ENCODE measurements at places on chromosomes 1 and 21.

GRCh38 chr1:54652168-54652567 lies 10.6 kb downstream of the MROH7 start:
- no peak for DNase-seq

DNA sequence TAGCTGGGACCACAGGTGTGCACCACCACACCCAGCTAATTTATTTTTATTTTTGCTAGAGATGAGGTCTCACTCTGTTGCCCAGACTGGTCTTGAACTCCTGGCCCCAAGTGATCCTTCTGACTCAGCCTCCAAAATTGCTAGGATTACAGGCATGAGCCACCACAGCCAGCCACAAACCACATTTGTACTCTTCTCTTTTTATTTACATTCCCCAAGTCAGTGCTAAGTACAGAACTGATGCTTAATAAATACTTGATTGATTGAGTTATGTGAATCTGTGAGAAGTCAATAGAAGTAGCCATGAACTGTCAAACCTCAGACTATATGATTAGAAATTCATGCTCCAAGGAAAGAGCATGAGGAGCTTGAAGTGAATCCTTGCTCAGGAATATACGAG lies 48.5 kb upstream of the S1PR1 start:
- no peak for DNase-seq

DNA sequence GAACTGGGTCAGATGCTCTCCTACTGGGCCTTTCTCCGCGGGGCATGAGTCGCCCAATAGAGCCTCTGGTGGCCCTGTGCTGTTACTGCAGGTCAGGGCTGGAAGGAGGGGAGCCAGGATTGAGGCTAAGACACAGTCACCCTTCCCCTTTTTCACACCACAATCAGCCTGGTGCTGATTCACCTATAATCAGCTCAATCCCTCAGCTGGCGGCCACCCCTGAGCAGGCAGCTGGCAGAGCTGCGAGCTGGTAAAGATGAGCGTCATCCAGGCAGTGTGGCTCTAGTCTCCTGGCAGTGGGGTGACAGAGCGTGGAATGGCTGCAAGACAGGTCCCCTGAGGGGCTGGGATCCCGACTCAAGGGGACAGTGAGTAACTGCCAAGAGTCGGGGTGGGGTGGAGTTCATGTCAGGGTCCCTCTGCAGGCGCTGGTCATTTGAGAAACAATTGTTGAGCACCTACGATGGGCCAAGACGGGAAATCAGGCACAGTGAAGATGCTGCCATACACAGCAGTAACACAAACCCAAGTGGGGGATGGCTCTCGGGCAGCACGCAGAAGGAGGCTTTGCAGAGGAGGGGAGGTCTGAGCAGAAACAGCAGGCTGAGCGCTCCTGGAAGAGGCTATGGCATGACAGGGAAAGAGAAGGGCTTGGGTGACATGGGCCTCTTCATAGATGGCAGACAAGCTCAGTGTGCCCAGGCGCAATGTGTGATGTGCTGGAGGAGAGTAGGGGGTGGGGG lies 21.8 kb downstream of the ATF3 start:
- DNase-seq, result peak; percentile 80

GRCh38 chr1:182095946-182096345 lies 34.4 kb upstream of the ZNF648 start:
- DNase-seq, result no peak

DNA sequence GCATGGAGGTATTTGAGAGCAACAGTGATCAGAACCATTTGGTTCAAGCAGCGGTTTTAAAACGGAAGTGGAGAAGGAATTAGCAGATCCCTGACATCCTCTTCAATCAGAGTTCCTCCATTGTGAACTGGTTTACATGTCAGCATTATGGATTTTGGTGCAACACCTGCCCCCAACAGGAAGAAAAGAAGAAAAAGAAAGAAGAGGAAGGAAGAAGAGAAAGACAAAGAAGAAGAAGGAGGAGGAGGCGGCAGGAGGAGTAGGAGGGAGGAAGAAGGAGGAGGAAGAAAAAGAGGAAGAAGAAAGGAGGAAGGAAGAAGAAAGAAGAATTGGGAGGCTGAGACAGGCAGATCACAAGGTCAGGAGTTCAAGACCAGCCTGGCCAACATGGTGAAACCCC lies 17.4 kb downstream of the NDUFS5 start:
- no peak for DNase-seq

DNA sequence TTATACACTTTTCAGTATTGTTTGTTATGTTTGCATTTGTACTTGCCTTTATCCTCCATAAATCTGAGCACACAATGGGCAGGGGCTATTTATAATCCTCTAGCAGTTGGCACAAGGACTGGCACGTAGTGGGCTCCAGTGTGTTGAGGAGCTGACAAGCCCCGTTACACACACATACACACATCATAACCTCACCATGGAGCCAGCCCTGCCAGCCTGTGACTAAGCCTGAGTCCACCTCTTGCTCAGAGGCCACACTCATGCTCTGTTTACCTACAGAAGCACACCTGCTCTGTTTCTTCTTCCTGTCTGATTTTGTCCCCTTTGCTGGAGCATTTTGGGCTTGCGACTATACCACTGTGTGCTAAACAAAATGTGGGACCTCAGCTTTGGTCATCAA lies 64.5 kb upstream of the SPATA6 start:
- peak; percentile 25 for DNase-seq

GRCh38 chr1:215040190-215040589 lies 42.3 kb upstream of the KCNK2 start:
- no peak for DNase-seq

GRCh38 chr1:41827991-41828570 lies 90.6 kb downstream of the HIVEP3 start:
- DNase-seq, result no peak

DNA sequence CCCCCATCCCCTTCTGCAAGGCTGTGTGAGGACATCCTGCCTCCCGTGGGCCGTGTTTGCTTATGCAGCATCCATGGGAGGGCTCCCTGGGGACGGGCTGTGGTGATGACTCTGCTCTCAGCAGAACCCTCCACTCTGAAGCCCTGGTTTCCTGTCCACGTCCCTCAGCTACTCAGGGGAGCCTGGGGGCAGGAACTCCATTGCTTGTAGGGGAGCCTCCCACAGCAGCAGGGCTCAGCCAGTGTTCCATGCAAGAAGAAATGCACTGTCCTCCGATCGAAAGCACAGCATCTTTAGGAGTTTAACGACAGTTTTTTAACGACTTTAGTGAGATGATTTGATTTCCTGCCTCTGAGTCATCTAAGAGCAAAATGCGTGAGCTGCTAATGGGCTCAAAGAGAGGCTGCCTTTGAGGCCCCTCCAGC lies 8.3 kb upstream of the KCNAB2 start:
- no peak for DNase-seq

DNA sequence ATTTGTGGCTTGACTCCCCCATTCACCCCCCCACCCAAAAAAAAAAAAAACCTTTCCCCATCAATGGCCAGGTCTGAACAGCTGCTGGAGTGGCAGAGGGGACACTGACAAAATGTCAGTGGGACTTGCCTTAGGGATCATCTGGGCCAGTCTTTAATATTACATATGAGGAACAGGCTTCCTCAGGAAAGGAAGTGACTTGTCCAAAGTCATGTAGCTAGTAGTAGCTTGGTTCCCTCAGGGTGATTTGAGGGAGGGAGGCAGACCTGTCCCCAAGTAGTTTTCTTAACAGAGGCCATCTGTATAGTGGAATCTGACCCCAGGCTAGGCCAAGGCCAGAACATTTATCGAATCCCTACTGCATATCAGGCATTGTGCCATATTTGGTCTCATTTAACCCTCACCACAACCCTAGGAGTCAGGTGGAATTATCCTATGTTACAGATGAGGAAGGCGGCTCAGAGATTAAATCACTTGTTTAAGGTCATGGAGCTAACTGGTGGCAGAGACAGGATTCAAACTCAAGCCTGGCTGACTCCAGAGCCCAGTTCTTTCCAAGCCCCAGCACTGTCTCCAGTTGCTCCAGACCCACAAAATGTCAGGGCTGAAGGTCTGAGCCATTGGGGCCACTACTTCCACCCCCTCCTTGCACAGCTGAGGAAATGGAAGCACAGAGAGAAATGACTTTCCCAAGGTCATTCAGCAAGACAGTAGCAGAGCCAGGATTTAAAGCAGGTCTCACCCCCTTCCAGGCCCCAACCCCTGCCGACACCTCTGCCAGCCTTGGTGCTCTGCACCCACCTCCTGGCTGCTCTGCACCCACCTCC lies 10.4 kb downstream of the ZBTB7B start:
- DNase-seq, result no peak

GRCh38 chr1:51736702-51737101 lies 119.8 kb downstream of the OSBPL9 start:
- peak; percentile 32 for DNase-seq

- no peak for DNase-seq
These were observed 16.2 kb upstream of the MYOG start for GRCh38 chr1:203101813-203102634.

DNA sequence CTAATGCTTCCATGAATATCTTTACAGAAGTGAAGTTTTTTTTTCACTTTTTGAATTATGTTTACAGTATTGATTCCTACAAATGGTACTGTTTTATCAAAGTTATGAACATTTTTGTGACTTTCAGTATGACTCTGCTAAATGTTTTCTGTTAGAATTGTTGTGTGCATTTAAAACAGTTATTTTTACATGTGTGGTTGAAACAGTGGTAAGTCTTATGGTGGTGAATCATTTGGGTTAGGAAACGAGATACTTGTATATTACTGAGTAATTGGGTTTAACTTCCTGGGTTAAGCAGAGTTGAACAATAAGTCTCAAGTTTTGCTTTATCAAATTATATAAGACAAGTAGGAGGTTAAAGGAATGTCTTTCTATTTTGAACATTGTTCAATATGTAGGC lies 66.8 kb downstream of the VPS13D start:
- DNase-seq, result no peak

DNA sequence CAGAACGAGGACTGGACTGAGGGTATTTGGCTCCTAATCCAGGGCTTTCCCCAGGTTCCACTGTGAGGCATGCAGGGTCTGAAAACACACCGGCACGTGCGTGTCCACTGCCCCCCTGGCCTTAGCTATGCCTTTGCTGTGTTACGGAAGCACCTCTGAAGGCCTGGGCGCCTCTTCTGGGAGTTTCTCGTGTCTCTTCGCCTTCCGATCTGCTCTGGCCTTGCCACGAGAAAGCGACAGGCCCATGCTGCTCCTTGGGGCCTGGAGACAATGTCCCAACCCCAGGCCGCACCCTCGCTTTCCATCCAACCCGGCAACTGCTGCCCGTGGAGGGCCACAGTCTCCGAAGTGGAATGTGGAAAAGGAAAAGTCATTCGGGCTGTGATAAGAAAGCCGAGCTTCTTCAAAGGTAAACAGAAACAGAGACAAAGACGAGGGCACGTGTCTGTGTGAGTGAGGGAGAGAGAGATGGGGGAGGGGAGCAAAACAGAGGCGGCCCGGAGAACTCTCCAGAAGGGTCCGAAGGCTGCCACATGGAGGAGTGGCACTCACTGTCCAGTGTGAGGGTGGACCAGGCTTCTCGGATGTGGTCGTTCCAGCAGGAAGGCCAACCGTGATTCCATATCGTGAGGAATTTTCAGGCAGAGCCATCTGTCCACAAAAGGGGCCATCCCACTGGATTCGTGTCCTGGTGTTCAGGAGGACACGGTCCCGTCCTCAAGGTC lies 3.4 kb upstream of the UMODL1 start:
- no peak for DNase-seq

DNA sequence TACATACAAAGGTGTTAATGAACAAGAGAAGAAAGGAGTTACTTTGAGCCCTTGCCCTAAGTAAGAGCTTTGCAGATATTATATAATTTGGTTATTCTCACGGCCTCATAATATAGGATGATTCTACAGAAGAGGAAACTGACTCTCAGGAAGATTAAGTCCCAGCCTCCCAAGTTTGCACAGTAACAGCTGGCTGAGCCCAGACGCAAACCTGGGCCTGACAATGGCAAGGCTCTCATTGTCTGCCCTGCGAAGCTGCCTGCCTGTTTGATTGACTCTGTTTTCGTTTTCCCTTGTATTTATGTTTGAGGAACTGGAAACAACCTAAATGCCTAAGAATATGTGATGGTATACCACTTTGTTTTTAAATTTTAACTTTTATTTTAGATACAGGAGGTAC lies 76.2 kb upstream of the PGBD5 start:
- DNase-seq, result no peak

GRCh38 chr21:34745557-34746255 lies 76.9 kb downstream of the CLIC6 start:
- peak; percentile 88 for DNase-seq

DNA sequence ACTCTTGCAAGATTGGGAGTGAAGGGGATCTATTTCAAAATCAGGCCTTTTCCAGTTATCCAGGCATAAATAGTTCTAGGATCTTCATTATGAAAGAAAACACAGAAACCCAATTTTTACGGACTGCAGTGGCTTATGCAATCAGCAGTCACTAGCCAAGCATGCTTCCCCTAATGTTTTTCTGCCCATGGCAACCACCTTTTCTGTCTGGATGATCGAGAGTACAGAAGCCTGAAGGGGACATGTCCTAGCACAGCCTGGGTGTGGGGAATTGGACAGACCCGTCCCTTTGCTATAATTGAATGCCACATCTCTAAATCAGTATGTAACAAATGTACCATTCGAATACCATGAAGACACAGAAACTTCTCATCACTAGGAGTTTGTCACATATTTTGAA lies 29.8 kb upstream of the NCAM2 start:
- no peak for DNase-seq

DNA sequence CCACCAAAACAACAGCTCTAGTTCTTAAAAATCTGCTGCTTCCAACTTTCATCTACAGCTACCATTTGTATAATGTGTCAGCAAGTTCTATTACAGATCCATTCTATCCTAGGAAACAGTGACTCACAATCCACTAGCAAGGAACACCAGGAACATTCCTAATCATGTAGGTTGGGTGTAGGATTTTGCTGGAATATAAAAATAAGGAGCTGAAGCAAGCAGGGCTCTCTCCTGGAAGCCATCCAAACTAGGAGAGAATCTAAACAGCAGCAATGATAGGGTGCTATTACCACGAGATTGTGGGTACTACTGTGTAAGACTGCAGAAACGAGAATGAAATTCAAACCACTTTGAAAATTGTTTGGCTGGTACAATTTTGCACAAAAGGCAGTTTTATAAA lies 135.0 kb downstream of the PTPN14 start:
- no peak for DNase-seq

- DNase-seq, result no peak
These were observed 615.5 kb downstream of the NPHP4 start for GRCh38 chr1:5376538-5377247.

- DNase-seq, result peak; percentile 51
These were observed 188.6 kb downstream of the FCRL5 start for GRCh38 chr1:157363660-157364140.

GRCh38 chr1:59673573-59674450 lies 140.9 kb upstream of the HOOK1 start:
- DNase-seq, result no peak

DNA sequence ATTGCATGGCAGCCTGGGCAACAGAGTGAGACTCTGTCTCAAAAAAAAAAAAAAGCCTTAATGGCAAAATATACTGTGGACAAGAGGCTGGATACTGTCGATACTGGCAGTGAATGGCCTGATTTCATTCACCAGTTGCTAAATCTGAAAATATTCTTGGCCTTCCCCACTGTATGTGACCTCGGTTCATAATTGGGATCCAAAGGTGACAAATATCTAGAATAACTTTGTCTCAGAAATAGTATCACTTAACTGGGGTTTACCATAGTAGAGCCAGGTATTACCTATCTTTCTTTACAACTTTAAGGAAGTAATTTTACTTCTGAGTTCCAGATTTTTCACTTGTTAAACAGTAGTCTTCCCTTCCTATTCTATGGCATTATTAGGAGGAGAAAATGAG lies 8.4 kb downstream of the MTF2 start:
- no peak for DNase-seq

- DNase-seq, result peak; percentile 81
These were observed 71.2 kb downstream of the DPYD start for GRCh38 chr1:97849345-97850340.

GRCh38 chr1:1862905-1863547 lies 27.9 kb downstream of the GNB1 start:
- DNase-seq, result no peak

GRCh38 chr21:34707876-34708325 lies 39.1 kb downstream of the CLIC6 start:
- no peak for DNase-seq

All from RKO (cell line).